CD4-positive, CD25-positive, alpha-beta regulatory T cell (primary cell): ENCODE measurements at places on chromosomes 3 and 15. TPM values are rescaled to one million over a fixed set of nuclear protein-coding genes. Genes with fewer than 3 reads are reported as not detected.

Gene GPR149
- total RNA-seq: not detected

Gene ANXA2
- total RNA-seq: 261 TPM

Gene CCDC39
- not detected for total RNA-seq

Gene MEX3B
- 1.6 TPM for total RNA-seq

Gene PAQR5
- not detected for total RNA-seq

Gene TLNRD1
- 17.7 TPM for total RNA-seq

- no peaks in the 10 kb centered on the region for H3K27me3 ChIP-seq
- H3K4me3 ChIP-seq: no peak overlapping the region
- no peak for DNase-seq
- H3K4me1 ChIP-seq: no peaks in the 10 kb centered on the region
- no peaks in the 10 kb centered on the region for H3K36me3 ChIP-seq
- no peak overlapping the region for H3K27ac ChIP-seq
Observed at GRCh38 chr15:33975022-33975565, 6.8 kb downstream of the CHRM5 start.

- H3K4me1 ChIP-seq: no peaks in the 10 kb centered on the region
- H3K4me3 ChIP-seq: no peak overlapping the region
- no peak for DNase-seq
- H3K36me3 ChIP-seq: no peaks in the 10 kb centered on the region
Observed at GRCh38 chr15:50049871-50050270, 69.2 kb downstream of the ATP8B4 start.

DNA sequence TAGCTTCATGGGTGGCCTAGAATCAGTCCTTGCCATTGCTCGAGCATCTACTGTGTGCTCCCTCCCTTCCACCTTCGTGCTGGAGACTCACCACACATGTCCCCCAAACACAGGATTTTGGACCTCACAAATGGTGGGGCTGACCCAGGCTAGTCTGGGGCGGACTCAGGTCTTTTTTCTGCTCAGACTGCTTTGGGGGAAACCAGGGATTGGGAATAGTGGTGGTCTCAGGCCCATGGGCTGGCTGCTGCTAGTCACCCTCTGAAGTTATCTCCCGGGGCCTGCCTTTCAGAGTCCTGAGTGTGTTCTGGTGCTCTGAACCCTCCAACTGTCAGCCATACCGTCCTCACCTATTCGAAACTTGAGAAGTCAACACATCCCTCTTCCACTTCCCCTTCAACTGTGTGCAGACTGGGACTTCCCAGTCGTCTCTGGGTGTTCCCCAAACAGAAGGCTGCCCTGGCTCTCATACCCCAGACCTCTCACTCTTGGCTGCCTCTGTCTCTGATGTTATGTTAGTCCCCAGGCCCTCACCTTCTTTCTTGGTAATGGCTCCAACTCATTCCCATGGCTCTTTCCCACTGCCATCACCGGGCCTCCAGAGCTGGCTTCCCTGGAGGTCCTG lies 46.0 kb downstream of the PPCDC start:
- no peak overlapping the region for H3K27ac ChIP-seq
- no peak for DNase-seq
- H3K27me3 ChIP-seq: no peaks in the 10 kb centered on the region
- H3K4me1 ChIP-seq: peaks cover 37% of the 10 kb centered on the region
- H3K36me3 ChIP-seq: no peaks in the 10 kb centered on the region
- no peak overlapping the region for H3K4me3 ChIP-seq

GRCh38 chr3:12839156-12839946 lies 2.0 kb downstream of the RPL32 start:
- no peak for DNase-seq
- no peaks in the 10 kb centered on the region for H3K27me3 ChIP-seq
- peak overlapping the region; percentile 98 for H3K27ac ChIP-seq
- peaks cover 54% of the 10 kb centered on the region for H3K36me3 ChIP-seq

- H3K36me3 ChIP-seq: no peaks in the 10 kb centered on the region
- H3K4me3 ChIP-seq: no peak overlapping the region
- no peak for DNase-seq
Observed at GRCh38 chr3:77799278-77799677, 759.4 kb downstream of the ROBO2 start.

- DNase-seq: no peak
- H3K4me1 ChIP-seq: no peaks in the 10 kb centered on the region
- H3K27ac ChIP-seq: no peak overlapping the region
Observed at GRCh38 chr15:100772478-100772877, 107.2 kb upstream of the ALDH1A3 start.

- H3K27ac ChIP-seq: no peak overlapping the region
- peaks cover 11% of the 10 kb centered on the region for H3K4me1 ChIP-seq
- DNase-seq: no peak
- peaks cover 27% of the 10 kb centered on the region for H3K36me3 ChIP-seq
- no peaks in the 10 kb centered on the region for H3K27me3 ChIP-seq
Observed at GRCh38 chr3:45604066-45604465, 9.5 kb downstream of the LIMD1 start.

GRCh38 chr3:38168151-38169026 lies 3.1 kb downstream of the OXSR1 start:
- no peaks in the 10 kb centered on the region for H3K27me3 ChIP-seq
- no peak for DNase-seq
- H3K36me3 ChIP-seq: no peaks in the 10 kb centered on the region
- H3K4me1 ChIP-seq: peaks cover 69% of the 10 kb centered on the region

DNA sequence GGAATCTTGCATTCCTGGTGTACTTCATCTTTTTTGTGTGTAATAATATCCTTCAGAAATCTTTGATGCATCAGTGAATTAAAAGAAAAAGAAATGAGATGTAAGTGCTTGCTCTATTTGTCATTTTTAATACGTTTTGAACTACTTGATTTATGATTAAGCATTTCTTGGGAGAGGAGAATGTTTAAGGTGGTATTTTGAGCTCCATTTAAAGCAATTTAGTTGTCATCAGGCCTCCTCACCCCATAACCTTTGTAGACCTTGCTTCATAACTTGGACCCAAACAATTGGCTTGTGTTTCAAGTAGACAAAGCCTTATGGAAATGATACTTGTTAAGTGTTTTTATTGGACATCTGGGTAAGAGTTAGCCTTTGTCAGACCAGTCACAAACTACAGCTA lies 87.1 kb upstream of the VEPH1 start:
- H3K4me1 ChIP-seq: no peaks in the 10 kb centered on the region
- no peak overlapping the region for H3K27ac ChIP-seq
- DNase-seq: no peak
- no peak overlapping the region for H3K4me3 ChIP-seq

- no peak overlapping the region for H3K4me3 ChIP-seq
- no peak for DNase-seq
- no peaks in the 10 kb centered on the region for H3K4me1 ChIP-seq
- peaks cover 3% of the 10 kb centered on the region for H3K27me3 ChIP-seq
- H3K36me3 ChIP-seq: no peaks in the 10 kb centered on the region
Observed at GRCh38 chr3:10645800-10646199, 140.4 kb upstream of the ATP2B2 start.

DNA sequence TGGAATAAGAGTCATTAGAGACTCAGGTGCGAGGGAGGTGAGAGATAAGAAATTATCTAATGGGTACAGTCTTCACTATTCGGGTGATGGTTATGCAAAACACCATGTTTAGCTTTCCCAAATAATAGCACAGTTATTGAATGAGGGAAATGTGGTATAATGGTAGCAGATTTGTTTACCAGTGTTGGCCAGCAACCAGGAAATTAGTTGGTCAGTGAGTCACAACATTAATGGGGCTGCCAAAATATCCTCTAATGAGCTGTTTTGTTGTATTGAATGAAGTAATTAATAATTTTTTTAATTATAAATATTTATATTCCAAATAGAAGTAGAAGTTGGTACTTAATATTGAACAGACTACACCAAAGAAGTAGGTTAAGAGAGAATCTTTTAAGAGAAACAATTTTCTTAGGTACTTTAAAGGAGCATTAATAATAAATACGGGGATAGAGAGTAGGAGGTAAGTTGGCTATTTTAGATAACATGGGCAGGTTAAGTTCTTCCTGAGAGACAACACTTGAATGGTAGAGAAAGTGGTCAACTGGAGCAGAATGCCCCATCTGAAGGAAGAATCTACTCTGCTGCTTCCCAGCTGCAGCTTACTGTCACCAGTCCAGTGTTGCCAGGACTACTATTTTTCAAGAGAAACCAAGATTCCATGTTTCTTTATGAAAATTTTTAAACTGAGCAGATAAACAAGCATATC lies 218.8 kb downstream of the UBE2E2 start:
- no peaks in the 10 kb centered on the region for H3K27me3 ChIP-seq
- no peaks in the 10 kb centered on the region for H3K4me1 ChIP-seq
- DNase-seq: no peak
- no peak overlapping the region for H3K27ac ChIP-seq

DNA sequence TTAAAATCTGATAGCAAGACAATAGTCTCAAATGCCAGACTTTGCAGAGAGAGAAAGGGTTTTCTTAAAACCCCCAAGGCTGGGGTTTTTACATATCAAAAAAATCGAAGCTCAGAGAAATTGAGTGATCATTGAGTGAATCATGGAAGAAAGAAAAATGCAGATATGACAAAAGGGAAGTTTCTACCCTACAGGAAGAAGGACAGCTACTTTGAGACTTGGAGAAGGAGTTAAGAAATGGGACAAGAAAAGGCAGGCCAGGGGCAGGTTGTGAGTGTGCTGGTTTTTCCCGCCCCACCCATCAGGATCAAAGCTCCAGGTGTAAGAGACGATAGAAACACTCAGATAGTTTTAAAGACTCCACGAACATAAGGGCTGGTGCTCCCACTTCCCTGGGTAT lies 18.6 kb downstream of the TMEM158 start:
- peaks cover 15% of the 10 kb centered on the region for H3K4me1 ChIP-seq
- H3K36me3 ChIP-seq: no peaks in the 10 kb centered on the region
- no peak for DNase-seq
- no peak overlapping the region for H3K4me3 ChIP-seq
- H3K27ac ChIP-seq: no peak overlapping the region
- H3K27me3 ChIP-seq: no peaks in the 10 kb centered on the region

DNA sequence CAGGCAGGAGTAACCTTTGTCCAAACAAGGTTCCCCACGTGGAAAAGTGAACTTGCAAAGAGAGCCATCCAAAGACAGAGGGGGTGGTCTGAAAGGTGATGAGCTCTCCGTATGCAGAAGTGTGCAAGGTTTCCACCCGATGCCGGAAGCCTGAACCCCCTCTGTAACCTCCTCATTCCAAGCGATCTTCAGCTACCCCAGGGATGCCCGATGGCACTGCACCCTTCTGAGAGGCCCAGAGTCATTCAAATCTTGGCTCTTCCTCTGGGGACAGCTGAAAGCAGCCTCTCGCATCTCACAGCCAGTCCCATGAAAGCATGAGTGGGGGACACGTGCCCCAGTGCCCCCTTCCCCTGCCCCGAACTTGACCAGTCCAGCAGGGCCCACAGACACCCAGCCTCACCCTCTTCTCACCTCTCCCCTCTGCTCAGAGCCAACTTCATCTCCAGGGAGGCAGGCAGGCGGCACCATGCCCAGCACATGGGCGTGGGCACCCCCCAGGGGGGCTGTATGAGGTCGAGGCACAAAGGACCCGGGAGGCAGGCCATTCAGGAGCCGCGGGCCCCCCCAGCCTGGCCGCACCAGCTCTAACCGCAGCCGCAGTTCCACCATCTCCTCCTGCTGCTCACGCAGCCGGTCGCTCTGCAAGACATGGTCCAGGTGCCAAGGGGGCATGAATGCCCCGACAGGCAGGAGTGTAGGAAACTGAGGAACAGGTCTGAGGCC lies 8.7 kb downstream of the KIF7 start:
- no peak overlapping the region for H3K4me3 ChIP-seq
- H3K27me3 ChIP-seq: no peaks in the 10 kb centered on the region
- no peak for DNase-seq
- no peak overlapping the region for H3K27ac ChIP-seq
- H3K36me3 ChIP-seq: no peaks in the 10 kb centered on the region

DNA sequence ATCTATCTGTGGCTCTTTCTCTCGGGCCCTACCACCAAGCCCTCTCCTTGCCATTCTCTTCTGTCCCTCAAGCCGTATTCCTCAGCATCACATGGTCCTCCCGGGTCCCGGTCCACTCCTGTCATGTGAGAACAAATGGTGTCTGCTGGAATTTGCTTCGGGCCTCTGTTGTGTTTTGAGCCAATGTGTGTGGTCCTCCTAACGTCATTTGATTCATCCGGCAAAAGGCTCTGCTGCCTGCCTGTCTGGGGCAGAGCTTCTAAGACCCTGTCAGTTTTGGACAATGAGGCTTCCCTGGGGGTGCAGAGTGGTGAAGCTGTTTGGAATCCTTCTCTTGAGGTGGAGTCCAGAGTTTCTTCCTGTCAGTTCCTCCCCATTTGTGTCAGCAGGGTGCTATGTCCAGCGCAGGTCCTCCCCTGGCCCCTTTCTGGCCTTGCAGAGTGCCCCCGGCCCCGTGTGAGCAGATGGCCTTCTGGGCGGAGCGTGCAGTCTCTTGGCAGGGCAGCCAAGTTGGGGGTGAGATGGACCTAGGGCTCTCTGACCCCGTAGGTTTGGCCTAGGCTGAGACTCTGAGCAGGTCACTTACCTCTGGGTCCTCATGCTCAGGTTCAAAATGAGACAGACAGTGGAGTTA lies 93.6 kb downstream of the APBA2 start:
- DNase-seq: no peak
- H3K4me3 ChIP-seq: no peak overlapping the region
- H3K36me3 ChIP-seq: no peaks in the 10 kb centered on the region
- no peaks in the 10 kb centered on the region for H3K4me1 ChIP-seq

DNA sequence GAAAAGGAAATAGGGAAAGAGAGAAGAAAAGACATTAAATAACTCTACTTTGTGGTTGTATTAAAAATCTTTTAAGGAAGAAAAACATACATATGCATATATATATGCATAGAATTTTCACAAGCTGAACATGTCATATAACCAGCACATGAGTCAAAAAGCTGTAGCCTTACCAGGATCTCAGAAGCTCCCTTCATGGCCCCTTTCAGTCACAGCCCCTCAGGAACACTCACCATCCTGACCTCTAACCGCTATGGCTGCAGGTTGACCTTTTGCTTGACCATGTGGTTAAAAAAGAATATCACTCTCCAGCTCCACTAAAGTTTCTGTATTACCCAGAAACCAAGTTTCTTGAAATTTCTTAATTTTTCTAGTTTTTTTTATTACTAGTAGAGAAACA lies 103.4 kb downstream of the CHST2 start:
- H3K36me3 ChIP-seq: no peaks in the 10 kb centered on the region
- no peak overlapping the region for H3K27ac ChIP-seq
- no peak overlapping the region for H3K4me3 ChIP-seq

DNA sequence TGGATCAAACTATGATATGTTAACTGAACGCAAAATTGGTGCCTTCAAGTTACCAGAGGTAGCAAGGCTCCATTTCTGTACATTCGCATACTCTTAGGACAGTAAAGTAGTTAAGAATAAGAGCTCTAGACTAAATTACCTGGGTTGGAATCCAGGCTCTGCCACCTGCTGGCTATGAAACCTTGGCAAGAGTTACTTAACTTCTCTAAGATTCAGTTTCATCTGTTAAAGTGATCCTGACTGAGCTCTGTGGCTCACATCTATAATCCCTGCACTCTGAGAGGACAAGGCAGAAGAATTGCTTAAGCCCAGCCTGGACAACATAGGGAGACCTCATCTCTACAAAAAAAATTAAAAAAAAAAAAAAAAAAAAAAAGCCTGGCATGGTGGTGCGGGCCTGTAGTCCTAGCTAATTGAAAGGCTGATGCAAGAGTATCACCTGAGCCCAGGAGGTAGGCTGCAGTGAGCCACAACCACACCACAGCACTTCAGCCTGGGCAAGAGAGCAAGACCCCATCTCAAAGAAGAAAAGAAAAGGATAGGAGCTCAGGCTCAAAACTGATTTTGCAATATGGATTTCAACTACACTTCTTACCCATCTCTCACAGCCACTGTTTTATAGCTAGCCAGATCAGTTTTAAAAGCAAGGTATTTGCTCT lies 21.3 kb downstream of the GSK3B start:
- H3K27me3 ChIP-seq: no peaks in the 10 kb centered on the region
- peak; percentile 9 for DNase-seq
- no peak overlapping the region for H3K4me3 ChIP-seq
- peaks cover 16% of the 10 kb centered on the region for H3K4me1 ChIP-seq
